ENCODE measurements at places on chromosomes 2 and 18.
A peak's percentile ranks its signal among the peaks of the same experiment; 100 is the strongest.

- peak; percentile 38 for DNase-seq
Measured at GRCh38 chr2:114661971-114662939, 219.8 kb downstream of the DPP10 start.

GRCh38 chr18:76394780-76395476 lies 100.1 kb downstream of the ZNF516 start:
- no peak for DNase-seq

GRCh38 chr2:217185265-217185995 lies 325.6 kb upstream of the TNP1 start:
- DNase-seq = no peak

- DNase-seq = peak; percentile 33
Measured at GRCh38 chr2:61177727-61178549, 15.9 kb downstream of the C2orf74 start.

GRCh38 chr2:37767959-37768925 lies 96.8 kb upstream of the CDC42EP3 start:
- DNase-seq = no peak

DNA sequence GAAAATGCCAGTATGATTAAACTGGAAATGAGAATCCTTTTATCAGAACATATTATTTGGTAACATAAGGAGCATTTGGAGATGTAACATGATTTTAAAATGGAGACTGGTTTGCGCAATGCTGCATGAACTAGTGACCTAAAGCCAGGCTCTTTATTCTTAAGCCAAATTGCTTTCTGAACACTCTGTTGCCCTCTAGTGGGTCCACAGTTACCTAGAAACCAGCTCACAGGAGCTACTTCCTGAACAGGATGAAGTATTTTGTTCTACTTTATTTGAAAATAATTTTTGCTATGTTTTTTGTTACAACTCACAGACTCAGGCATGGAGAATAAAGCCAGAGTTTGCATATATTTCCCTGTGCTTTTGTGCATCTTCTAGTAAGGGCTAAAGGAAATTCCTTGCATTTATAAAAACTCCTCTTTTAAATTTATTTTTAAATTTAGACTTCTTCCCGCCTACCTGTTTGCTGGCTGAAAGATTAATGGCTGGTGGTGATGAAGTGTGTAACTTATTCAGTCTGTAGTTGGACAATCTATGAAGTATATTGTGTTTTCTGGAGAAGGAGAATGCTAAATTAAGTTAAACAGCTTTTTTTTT lies 146.7 kb downstream of the PARD3B start:
- peak; percentile 41 for DNase-seq

DNA sequence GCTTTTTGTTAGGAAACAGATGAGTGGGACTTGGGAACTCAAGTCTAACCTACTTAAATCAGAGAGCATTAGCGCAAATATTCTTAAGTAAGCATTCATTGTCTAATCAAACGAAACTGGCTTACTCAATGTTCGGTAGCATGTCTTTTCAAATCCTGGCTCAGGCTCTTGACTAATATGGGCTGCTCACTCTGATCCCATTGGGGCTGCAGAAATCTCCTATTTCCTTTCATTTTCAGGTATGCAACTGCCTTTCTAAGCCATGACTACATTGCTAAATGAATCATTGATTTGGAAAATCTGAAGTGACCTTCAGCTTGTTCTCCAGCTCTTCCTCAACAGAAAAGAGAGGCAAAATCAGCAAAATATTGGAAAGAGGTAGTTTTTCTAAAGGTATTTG lies 2084.4 kb upstream of the PIK3C3 start:
- no peak for DNase-seq

DNA sequence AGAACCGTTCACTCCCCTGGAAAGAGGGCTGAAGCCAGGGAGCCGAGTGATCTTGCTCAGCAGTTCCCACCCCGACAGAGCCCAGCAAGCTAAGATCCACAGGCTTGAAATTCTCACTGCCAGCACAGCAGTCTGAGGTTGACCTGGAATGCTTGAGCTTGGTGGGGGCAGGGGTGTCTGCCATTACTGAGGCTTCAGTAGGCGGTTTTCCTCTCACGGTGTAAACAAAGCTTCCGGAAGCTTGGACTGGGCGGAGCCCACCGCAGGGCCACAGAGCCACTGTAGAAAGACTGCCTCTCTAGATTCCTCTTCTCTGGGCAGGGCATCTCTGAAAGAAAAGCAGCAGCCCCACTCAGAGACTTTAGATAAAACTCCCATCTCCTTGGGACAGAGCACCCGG lies 180.8 kb downstream of the WDR7 start:
- DNase-seq = no peak

DNA sequence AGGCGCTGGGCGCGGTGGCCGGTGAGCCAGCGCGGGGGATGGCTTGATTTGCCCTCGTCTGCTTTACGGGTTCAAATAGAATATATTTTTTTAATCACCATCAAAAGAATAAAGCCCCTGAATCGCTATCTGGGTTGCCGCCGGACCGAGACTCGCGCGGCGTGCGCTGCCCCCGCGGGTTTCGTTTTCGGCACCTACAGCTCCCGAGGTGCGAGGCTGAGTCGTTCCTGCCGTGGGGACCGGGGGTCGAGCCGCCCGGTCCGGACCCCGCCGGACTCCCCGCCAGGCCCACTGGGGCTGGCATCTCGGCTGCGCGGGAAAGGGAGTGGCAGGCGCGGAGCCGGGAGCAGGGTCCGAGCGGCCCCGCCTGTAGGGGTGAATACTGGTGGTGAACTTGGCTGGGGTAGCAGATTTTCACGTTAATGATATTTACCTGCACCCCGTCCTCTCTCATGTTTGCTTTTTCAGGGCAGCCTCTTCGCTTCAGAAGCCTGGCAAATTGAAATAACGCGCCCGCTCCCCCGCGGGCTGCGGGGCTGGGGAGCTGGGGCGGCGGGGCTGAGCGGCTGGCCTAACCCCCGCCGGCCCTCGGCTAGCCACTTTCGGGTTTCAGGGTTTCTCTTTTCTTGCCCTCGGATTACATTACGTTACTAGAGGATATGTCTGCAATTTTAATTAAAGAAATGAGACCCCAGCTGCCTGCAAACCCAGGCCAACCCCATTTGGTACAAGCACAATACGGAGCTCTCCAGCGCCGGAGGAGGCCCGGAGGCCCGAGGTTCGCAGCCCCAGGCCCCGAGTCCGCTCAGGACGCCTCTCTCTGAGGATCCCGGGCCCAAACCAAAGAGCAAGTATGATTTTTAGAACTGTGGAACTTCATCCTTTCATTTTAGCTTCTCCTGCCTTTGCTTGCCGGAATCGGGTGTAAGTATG lies 1.7 kb upstream of the CELF4 start:
- no peak for DNase-seq
